ENCODE measurements at places on chromosomes 2 and 18. TPM values are rescaled to one million over a fixed set of nuclear protein-coding genes. Genes with fewer than 3 reads are reported as not detected.

Gene SRD5A2
- total RNA-seq, result 7.6 TPM

Gene GPBAR1
- total RNA-seq, result 1.3 TPM

Gene HOXD12
- not detected for total RNA-seq

Gene NFU1
- 12.0 TPM for total RNA-seq

Gene UGT1A5
- total RNA-seq, result 4.6 TPM

DNA sequence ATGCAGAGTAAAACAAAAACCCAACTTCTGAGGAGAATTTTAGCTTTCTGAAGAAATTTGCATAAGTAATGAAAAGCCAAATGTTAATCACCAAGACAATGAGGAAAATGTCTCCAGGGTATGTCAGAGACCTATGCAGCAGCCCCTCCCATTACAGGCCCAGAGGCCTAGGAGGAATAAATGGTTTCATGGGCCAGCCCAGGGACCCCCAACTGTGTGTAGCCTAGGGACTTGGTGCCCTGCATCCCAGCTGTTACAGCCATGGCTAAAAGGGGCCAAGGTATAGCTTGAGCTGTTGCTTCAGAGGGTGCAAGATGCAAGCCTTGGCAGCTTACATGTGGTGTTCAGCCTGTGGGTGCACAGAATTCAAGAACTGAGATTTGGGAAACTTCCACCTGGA lies 1256.9 kb upstream of the PIK3C3 start:
- no peak for DNase-seq
